ENCODE measurements at places on chromosomes 12 and 14. TPM values are rescaled to one million over a fixed set of nuclear protein-coding genes. Genes with fewer than 3 reads are reported as not detected.
A peak's percentile ranks its signal among the peaks of the same experiment; 100 is the strongest.

DNA sequence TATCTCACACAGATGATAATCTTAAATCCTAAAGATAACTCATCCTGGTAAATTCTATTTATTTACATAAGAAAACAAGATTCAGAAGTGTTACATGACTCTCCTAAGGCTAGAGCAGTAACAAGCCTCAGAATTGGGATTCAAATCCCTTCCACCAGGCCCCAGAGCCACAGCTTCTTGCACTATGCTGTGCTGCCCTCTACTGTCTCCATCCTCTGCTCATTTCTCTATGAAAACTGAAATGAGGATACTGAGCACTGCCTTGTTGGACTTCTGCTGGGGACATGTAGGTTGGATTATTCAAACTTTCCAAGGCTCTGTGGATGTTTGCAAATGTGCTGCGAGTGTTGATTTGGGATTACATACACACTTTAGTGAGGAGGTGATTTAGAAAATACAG, 23.5 kb upstream of the C12orf50 start:
- no peak for DNase-seq

- DNase-seq, result no peak
Measured at GRCh38 chr12:124520265-124520701, 47.1 kb downstream of the NCOR2 start.

DNA sequence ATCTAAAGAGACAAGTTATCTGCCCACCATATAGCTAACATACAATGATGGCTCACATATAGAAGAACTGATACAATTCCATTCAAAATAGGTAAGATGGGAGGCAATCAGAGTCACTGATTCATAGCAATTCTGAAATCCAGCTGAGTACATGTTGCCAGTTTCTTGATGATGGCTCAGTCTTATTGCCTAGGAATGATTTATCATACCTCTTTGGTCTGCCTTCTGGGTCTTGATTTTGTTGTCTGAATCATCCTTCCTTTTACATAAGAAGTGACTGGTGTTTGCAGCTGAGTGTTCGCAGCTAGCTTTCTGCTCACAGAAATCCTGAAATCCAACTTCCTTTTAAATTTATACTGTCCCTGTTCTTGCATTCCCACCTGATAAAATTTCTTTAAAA, 463.2 kb upstream of the MGAT4C start:
- DNase-seq, result no peak

- no peak for DNase-seq
Measured at GRCh38 chr12:44847888-44848702, 28.0 kb downstream of the NELL2 start.

DNA sequence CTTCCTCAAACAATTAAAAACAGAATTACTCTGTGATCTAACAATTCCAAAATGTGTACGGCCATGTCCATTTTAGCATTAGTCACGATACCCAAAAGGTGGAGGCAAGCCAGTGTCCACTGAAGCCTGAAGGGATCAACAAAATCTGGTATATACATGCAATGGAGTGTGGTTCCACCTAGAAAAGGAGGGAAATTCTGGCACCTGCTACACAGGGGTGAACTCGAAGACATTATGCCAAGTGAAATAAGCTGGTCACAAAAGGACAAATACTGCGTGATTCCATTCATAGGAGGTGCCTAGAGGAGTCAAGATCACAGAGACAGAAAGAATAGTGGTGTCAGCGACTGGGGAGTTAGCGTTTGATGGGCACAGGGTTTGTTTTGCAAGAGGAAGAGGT, 331.4 kb downstream of the MED13L start:
- DNase-seq, result no peak

- DNase-seq, result no peak
Measured at GRCh38 chr12:108551535-108551934, 9.4 kb downstream of the SART3 start.

GRCh38 chr12:18907728-18908127, 169.8 kb downstream of the CAPZA3 start:
- no peak for DNase-seq

DNA sequence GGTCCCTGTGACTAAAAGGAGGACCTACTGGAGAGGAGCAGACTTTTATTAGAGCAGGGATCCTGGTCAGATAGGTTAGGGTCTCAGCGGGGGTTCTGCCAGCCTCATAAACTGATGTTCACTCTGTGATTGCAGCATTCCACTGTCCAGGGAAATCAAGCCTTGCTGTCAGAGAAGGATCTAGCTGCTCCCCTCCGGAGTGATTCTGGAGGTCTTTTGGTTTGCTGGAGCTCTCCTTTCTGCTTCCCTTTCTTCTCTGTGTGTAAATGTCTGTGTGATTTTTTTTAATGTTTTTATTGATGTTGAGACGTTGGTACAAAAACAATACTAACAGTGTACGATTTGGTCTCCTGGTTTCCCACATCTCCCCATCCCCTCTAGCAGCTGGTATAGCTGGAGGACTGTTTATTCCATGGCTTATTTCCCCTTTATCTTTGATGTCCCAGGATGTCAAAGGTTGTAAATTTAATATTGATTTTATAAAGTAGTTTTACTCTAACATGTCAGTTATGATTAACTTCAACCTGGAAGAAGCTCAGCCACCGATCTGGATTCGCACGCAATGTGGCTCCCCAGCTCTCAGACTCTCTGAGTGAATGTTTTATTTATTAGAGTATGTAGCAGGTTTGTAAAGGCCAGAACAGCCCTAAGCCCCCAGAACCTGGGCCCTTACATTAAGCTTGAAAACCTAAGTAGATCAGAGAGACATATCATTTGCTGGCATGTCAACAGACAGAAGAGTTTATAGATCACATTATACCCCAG, 202.3 kb upstream of the G2E3 start:
- no peak for DNase-seq

GRCh38 chr14:95440496-95440895, 76.0 kb downstream of the SYNE3 start:
- no peak for DNase-seq

- DNase-seq, result no peak
Measured at GRCh38 chr14:101481557-101481956, 79.7 kb upstream of the DIO3 start.

- no peak for DNase-seq
Measured at GRCh38 chr12:31478425-31478824, 112.5 kb downstream of the DENND5B start.

- no peak for DNase-seq
Measured at GRCh38 chr14:23430723-23431085, 4.8 kb downstream of the MYH7 start.

GRCh38 chr14:94237983-94238382, 55.1 kb downstream of the SERPINA10 start:
- DNase-seq, result no peak

GRCh38 chr14:76104802-76105355, 46.8 kb upstream of the GPATCH2L start:
- DNase-seq, result no peak

GRCh38 chr12:84085046-84085445, 827.6 kb downstream of the SLC6A15 start:
- no peak for DNase-seq

GRCh38 chr12:1613860-1614259, 15.2 kb upstream of the WNT5B start:
- DNase-seq, result no peak

DNA sequence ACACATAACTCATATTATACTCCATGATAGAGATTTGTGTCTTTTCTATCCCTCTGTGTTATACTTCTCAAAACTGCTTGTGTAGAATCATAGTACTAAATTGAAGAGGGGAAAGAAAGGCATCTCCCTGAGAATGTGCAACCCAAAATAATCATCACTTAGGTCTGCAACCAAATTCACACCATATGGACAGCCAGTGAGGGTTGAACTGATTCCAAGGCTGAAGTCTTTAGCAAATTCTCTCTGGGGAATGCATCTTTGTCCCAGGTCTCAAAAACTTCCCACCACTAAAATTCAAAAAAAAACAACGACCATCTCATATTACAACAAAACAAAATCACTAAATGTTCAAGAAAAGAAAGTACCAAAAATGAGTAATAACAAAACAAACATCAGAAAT, 11.0 kb downstream of the ZFC3H1 start:
- no peak for DNase-seq

- no peak for DNase-seq
Measured at GRCh38 chr14:96752594-96752993, 44.6 kb upstream of the VRK1 start.

DNA sequence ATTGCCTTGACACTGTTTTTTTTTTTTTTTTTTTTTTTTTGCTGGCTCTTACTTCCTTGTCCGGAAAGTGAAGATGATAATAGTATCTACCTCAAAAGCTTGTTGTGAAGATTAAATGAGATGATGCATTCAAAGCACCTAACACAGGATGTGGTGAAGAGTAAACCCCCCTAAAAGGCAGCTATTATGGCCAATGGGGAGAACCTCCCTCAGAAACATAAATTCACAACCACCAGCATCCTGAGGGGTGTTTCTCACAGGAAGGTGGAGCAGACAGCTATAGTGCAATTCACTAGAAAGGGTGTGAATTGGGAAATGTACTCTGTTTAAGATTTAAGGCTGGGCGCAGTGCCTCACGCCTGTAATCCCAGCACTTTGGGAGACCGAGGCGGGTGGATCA, 85.4 kb upstream of the CRY1 start:
- DNase-seq, result no peak

DNA sequence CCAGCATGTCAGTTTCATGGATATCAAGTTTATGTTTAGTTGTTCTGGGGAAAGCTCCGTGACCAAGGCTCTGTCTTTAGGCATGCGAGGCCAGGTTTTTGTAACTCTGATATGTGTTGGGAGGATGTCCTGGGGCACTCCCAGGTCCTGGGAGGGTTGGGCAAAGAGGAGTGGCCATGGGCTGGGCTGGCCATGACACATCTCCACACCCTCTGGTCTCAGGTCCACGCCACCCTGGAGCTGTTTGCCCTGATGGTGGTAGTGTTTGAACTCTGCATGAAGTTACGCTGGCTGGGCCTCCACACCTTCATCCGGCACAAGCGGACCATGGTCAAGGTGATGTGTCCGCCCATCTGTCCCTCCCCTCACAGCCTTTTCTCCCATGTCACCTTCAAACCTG, 46.4 kb downstream of the TPCN1 start:
- DNase-seq, result no peak

DNA sequence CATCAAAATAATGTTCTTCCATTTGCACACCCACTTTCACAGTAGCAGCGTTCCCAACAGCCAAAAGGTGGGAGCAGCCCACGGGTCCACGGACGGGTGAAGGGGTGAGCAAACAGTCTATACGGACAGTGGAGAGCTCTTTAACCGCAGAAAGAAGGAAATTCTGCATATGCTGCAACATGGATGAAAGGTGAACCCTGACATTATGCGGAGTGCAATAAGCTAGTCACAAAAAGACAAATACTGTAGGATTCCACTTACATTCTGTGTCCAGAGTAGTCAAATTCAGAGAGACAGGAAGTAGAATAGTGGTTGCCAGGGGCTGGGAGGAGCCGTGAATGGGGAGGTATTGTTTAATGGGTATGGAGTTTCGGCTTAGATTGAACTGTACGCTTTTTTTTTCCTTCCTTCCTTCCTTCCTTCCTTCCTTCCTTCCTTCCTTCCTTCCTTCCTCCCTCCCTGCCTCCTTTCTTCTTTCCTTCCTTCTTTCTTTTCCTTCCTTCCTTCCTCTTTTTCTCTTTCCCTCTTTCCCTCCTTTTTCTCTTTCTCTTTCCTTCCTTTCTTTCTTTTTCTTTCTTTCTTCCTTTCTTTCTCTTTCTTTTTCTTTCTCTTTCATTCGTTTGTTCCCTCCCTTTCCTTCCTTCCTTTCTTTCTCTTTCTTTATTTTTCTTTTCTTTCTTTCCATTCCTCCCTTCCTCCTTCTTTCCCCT, 15.8 kb upstream of the ANKRD9 start:
- no peak for DNase-seq

- no peak for DNase-seq
Measured at GRCh38 chr14:69629225-69630127, 18.1 kb downstream of the SUSD6 start.

- DNase-seq, result no peak
Measured at GRCh38 chr12:93624595-93625294, 52.3 kb downstream of the SOCS2 start.

DNA sequence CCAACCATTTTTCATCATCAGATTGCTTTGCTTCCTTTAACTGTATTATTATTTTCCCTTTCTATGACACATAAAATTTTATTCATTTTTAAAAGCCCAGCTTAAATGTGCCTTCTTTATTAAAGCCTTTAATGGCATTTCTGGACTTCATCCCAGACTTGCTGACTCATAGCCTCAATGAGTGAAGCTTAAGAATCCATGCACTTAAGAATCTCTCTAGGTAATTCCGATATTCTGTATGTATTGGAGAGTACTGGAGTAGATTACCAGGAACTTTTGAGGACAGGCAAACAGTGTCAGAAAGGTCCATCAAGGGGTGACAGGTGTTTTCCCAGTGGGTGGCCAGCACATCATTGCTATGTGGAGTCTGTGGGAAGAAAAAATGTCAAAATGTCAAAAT, 107.9 kb downstream of the PTPRQ start:
- DNase-seq, result no peak

- no peak for DNase-seq
Measured at GRCh38 chr12:11607313-11608081, 42.0 kb upstream of the ETV6 start.

DNA sequence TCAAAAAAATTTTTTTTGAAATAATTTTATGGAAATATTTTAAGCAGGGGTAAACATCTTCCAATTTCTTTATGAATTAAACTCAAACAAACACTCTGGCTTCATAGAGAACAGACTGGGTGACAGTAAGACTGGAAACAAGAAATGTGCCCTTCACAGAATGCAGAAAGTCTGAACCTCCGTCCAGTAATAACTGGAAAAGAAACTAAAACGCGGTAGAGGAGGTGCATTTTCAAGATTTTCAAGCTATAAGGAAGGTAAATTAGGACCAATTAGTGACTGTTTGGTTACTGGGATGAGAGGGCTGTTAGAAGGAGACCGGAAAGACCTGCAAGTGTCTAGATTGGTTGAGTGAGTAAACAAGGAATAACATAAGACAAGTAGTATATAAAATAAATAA, 245.7 kb downstream of the CEP128 start:
- DNase-seq, result no peak

- peak; percentile 57 for DNase-seq
Measured at GRCh38 chr12:1691123-1692007, 495 bp downstream of the ADIPOR2 start.

- DNase-seq, result no peak
Measured at GRCh38 chr14:82720946-82721345, 1187.3 kb upstream of the SEL1L start.

- DNase-seq, result no peak
Measured at GRCh38 chr12:68432622-68433021, 100.5 kb upstream of the MDM1 start.

MIPOL1 gene
- 7.7 TPM for polyA plus RNA-seq

MSI1 gene
- polyA plus RNA-seq, result 11.2 TPM

ASB8 gene
- 38.9 TPM for polyA plus RNA-seq

SYNDIG1L gene
- polyA plus RNA-seq, result 0.40 TPM

ANO2 gene
- polyA plus RNA-seq, result 3.8 TPM

APOF gene
- not detected for polyA plus RNA-seq

TOGARAM1 gene
- 45.7 TPM for polyA plus RNA-seq

MYH6 gene
- 0.18 TPM for polyA plus RNA-seq

HOXC4 gene
- 3.1 TPM for polyA plus RNA-seq

IFI27 gene
- 16.3 TPM for polyA plus RNA-seq

CLEC2B gene
- polyA plus RNA-seq, result 19.3 TPM

SLCO1B1 gene
- not detected for polyA plus RNA-seq

OTX2 gene
- polyA plus RNA-seq, result not detected

SRGAP1 gene
- 9.0 TPM for polyA plus RNA-seq

KRT6B gene
- polyA plus RNA-seq, result not detected

SLC4A8 gene
- polyA plus RNA-seq, result 2.9 TPM
